Mammary microvascular endothelial cell (primary cell): ENCODE measurements at places on chromosomes 11 and 22. TPM values are rescaled to one million over a fixed set of nuclear protein-coding genes. Genes with fewer than 3 reads are reported as not detected.

Gene TECTA
- 0.05 and 0.73 TPM in 2 replicates for total RNA-seq

Gene LRRC55
- under 0.01 and 0.07 TPM in 2 replicates for total RNA-seq

Gene TYR
- total RNA-seq, result not detected in 2 replicates

Gene GRK2
- 43.1 and 47.3 TPM in 2 replicates for total RNA-seq

Gene MS4A15
- total RNA-seq, result not detected in 2 replicates

Gene BLID
- total RNA-seq, result not detected in 2 replicates

Gene GDPD4
- not detected in 2 replicates for total RNA-seq

Gene MN1
- 2.1 and 2.9 TPM in 2 replicates for total RNA-seq

Gene SCO2
- 3.7 and 13.6 TPM in 2 replicates for total RNA-seq

Gene GTF2H1
- 48.1 and 62.7 TPM in 2 replicates for total RNA-seq

Gene TEX54
- not detected in 2 replicates for total RNA-seq
